ENCODE measurements at places on chromosomes 7 and 10. TPM values are rescaled to one million over a fixed set of nuclear protein-coding genes. Genes with fewer than 3 reads are reported as not detected.

Gene SLC18A3
- total RNA-seq = not detected

GRCh38 chr10:67815571-67816059 is 22.4 kb downstream of the DNAJC12 start:
- DNase-seq = no peak

Gene CALCR
- total RNA-seq = not detected

Gene MYL7
- total RNA-seq = not detected

Gene FAM13C
- 3.0 TPM for total RNA-seq

Gene HACD1
- total RNA-seq = 2.0 TPM

Gene SLC13A1
- 0.13 TPM for total RNA-seq

DNA sequence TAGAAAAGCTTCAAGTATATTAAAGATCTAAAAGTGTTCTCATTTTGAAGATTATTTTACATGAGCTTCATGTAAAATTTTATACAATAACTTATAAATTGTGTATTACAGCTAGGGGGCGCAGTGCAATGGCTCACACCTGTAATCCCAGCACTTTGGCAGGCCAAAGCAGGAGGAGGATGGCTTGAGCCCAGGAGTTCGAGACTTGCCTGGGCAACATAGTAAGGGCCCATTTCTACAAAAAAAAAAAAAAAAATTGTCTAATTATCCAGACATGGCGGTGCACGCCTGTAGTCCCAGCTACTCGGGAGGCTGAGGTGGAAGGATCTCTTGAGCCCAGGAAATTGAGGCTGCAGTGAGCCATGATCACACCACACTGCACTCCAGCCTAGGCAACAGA is 16.6 kb downstream of the ACBD5 start:
- no peak for DNase-seq

DNA sequence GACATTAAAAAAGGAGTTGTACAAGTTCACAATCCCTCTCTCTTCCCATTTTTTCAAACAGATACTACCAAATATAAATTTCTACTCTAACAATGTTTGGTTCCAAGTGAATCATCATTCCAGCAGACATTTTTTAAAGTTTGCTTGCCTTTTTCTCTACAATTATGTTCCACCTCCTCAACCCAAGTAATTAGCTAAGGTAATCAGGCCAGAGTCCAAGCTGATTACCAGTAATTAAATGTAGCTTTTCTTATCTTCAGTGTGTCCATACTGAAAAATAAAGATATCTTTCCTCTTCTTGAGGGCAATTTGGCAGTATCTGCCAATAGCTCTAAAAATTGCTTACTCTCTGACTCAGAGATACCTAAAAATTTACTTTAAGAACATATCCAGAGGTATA is 126.0 kb downstream of the ITGB8 start:
- no peak for DNase-seq

Gene GLRX3
- 29.1 TPM for total RNA-seq

Gene TAF3
- 3.9 TPM for total RNA-seq

Gene LIPJ
- 0.47 TPM for total RNA-seq

DNA sequence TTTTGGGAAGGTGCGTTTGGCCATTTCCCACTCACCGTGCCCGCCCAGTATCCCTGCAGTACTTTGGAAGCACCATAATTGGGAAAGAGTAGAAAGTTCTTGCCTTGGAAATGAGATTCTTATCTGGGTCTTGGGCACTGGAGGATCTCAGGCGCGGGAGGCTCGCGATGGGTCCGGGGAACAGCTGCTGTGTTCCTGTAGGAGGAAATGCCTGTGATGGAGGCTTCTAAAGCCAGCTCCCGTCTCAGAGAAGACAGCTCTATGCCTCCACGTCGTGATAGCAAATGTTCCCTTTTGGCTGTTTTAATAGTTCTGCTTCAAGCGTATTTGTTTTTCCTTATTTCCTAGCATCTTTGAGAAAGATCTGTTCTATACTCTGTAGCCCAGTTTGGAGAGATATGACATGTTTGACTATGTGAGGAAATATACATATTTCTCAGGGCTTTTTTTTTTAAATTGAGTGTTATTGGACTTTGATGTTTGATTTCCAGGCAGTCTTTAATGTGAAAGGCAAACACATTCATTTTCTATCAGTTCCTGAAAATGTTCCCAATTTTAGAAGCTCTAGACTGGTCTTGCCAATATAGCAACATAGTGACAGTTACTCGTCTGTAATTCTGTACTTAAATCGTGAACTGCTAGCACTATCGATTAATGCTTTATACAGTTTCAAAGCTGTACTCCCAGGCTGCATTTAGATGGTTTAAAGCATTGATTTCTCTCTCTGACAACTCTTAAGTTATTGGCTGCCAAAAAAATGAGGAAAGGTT is 280.8 kb downstream of the DPP6 start:
- DNase-seq = no peak

GRCh38 chr10:1097436-1097835 is 41.3 kb downstream of the WDR37 start:
- no peak for DNase-seq
